ENCODE measurements at places on chromosomes 4 and X.

DNA sequence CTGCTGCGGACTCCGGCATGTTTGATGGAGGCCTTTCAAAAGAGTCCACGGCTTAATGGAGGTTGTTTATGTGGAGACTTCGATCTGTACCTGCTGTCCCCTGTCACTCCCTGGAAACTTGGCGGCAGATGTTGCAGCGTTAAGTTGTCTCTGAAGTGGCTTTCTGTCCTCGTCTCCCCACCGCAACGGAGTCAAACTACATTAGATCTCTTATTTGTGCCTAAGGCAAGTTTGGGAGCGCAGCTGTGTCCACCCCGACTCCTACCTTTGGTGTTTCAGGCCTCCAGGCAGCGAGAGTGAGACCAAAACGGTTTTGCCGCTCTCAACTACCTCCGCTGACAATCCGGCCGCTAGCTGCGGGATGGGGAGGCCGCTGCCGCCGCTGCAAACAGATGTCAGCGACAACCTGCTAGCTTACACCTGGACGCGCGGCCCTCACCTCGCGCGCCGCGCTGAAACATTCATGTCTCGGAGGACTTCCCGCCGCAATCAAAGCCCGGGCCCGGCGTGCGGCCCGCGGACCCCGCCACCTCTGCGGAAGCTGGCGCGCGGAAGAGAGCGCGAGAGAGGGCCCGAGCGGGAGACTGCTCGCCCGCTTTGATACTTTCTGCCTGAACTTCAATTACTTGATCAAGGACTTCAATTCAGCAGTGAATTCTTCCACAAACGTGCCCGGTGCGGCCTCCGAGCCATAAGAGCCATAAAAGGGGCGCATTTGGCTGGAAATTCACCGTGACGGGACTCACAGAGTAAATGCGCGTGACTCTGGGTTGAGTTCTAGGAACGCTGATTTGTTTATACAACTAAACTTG is 108.4 kb downstream of the ANTXR2 start:
- DNase-seq, result no peak

GRCh38 chrX:139877710-139878414 is 55.0 kb downstream of the ATP11C start:
- DNase-seq, result no peak

DNA sequence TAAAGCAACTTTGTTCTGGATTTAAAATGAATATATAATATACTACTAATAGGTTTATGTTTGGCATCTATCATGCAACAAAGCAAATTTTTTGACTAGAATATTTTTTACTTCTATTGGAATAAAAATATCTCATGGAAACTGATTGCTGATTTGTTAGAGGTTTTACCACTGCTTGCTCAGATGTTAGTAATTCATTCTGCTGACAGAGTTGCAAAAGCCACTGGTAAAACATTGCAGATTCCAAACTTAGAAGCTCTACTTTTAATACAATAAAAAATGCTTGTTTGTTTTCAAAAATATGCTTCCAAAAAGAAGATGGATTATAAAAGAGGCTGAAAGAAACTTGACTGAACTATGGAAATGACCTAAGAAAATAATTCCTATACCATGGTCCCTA is 795.2 kb downstream of the PCDH18 start:
- no peak for DNase-seq

DNA sequence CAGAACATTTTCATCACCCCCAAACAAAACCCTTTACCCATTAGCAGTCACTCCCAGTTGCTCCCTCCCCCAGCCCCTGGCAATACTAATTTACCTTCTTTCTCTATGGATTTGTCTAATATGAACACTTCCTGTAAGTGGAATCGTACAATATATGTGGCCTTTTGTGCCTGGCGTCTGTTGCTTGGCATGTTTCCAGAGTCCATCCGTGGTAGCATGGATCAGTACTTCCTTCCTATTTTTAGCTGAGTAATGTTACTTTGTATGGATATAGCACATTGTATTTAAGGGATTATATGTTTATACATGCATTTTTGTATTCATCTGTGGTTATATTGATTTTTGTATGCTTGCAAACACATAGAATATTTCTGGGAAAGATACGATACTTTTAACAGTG is 48.2 kb downstream of the PPEF1 start:
- no peak for DNase-seq

- no peak for DNase-seq
Measured at GRCh38 chr4:8472689-8473197, 32.2 kb downstream of the TRMT44 start.

DNA sequence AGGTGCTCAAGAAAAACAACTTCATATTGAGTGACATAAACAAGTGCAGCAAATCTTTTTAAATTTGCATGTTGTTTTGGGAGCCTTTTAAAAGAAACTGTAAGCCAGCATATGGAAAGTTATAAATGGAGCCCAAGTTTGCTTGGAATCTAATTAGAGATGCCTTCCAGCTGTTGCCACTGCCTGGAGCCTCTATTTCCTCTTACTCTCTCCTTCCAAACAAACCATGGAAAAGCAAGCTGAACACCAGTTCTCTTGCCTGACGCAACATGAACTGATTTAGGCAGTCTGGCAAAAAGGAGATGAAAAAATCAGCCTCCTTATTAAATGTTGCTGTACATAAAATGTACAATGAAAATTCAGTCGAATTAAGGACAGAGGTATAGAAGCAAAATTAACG is 21.5 kb downstream of the ARSJ start:
- DNase-seq, result no peak

- DNase-seq, result no peak
Measured at GRCh38 chr4:157076578-157076947, 613 bp downstream of the GLRB start.

- no peak for DNase-seq
Measured at GRCh38 chrX:101383679-101384205, 2.2 kb downstream of the BTK start.

GRCh38 chr4:76386566-76387305 is 34.2 kb downstream of the CCDC158 start:
- DNase-seq, result no peak

DNA sequence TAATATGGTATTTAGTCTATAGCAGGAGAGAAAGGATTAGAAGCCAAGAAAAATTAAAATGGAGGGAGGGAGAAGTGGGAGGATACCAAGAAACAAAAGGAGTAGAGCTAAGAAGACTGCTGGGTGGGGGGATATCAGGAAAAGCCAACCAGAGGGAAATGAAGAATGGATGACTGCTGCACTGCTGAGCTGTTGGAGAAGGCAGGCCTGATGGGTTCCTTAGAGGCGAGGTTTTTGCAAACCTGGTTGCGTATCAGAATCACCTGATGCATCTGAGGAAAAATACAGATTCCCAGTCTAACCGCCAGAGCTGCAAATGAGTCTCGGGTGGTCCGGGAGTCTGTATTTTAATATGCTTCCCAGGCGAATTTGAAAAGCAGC is 1.5 kb downstream of the PGRMC1 start:
- no peak for DNase-seq

DNA sequence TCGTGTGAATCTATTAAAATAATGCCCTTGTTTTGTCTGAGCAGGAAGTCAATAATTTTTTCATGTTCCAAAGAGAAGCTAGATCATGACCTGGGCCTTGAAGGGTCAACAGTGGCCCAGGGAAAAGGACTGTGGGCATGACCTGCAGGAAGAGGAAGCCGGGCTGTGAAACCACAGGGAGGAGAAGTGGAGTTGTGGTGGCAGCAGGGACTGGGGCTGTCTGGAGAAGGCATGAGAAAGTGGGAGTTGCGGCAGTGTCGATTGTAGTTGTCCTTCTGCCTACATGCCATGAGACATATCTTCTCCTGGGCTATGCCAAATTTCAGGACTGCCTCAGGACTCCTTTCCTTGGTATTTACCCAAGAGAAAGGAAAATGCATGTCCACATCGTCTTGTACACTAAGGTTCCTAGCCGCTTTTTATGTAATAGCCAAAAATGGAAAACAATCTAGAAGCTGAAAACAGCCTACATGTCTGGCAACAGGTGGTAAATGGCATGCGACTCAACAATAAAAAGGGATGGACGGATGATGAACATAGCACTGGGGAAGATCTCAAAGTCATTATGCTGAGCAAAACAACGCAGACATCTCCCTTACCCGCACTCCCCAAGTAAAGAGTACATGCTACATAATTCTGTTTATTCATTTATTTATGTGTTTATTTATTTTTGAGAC is 13.6 kb upstream of the PTTG2 start:
- no peak for DNase-seq

DNA sequence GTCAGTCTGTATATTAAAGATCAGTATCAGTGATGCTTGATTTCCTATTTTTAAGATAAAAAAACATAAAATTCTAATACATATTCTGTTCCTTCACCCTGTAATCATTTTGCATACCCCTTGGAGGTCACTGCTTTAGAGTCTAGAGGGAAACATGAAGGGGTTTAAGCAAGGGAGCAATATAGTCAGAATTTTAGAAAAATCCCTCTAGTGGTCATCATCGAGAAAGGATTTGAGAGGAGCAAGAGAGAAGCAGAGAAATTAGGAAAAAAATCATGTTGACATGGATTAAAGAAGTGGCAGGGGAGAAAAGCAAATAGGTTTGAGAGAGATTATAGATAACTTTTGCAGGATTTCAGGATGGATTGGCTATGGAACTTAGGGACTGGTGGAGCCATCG is 11.1 kb downstream of the APEX2 start:
- DNase-seq, result no peak

DNA sequence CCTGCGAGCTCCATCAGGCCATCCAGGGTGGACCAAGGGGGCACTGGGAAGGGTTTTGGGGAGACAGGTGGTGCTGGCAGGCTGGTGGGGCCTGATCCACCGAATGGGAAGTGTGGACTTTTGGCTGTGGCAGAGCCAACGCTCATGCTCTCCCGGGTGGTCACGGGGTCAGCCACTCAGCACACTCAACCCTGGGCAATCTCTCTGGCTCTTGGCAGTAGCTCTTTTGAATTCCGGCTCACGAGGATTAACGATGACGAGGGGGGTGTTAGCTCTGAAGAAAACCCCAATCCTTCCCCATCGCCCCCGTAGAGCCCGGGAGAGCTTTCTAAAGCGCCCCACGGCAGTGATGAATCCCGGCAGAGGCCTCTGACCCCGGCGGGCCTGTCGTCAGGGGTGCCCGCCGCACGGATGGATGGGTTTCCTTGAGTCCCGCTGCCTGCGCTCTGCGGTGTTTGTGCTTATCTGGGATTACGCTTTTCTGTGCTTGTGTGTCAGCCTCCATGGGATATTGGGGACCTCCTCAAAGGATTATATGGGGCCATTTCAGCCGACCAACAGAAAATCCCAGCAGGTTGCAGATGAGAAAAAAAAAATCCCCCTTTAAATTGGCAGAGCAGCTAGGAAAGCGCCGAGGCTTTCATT is 156.8 kb upstream of the PSAPL1 start:
- no peak for DNase-seq

GRCh38 chr4:145740806-145741205 is 60.9 kb downstream of the C4orf51 start:
- no peak for DNase-seq

- no peak for DNase-seq
Measured at GRCh38 chr4:77310931-77311330, 153.9 kb downstream of the CCNG2 start.

- no peak for DNase-seq
Measured at GRCh38 chr4:20017070-20017776, 234.5 kb upstream of the SLIT2 start.

GRCh38 chr4:32136081-32136787 is 1416.1 kb downstream of the PCDH7 start:
- no peak for DNase-seq

DNA sequence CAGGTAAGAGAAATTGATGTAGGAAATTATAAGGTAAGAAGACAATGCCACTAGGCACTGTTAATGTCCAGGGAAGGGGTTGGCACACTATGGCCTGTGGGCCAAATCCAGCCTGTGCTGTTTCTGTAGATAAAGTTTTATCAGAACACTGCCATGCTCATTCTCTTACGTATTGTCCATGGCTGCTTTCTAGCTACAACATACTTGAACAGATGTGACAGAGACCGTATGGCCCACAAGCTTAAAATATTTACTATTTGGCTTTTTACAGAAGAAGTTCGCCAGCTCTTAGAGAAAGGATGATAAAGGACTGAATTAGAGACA is 168.0 kb downstream of the CDS1 start:
- no peak for DNase-seq

GRCh38 chr4:75249739-75250138 is 264.5 kb downstream of the RCHY1 start:
- DNase-seq, result no peak

DNA sequence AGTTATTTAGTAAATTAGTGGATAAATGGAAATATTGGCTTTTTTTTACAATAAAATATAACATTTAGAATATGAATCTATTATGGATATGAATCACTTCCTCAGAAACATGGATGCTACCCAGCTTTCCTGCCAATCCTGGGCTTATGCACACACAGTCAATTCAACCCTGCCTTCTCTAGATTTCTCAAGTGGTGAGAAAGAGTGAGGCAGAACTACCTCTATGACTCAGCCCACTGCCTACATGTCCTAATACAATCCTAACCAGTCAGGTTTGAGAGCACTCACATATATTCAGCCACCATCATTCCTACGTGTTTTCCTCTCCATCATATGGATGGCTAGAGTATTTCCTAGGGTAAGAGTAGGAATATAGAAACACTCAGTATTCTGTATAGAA is 91.1 kb upstream of the ANKRD50 start:
- DNase-seq, result no peak

DNA sequence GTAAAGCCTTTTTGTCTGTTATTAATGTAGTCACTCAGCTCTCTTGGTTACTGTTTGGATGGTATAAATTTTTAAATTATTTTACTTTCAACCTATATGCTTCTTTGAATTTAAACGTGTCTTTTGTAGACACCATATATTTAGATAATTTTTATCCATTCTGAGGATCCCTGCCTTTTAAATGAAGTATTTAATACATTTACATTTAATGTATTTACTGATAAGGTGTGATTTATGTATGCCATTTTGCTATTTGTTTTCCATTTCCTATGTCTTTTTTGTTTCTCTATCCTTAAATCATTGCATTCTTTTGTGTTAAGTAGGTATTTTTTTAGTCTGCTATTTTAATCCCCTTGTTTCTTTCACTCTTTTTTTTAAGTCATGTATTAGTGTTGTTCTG is 238.0 kb downstream of the RAB28 start:
- DNase-seq, result no peak

DNA sequence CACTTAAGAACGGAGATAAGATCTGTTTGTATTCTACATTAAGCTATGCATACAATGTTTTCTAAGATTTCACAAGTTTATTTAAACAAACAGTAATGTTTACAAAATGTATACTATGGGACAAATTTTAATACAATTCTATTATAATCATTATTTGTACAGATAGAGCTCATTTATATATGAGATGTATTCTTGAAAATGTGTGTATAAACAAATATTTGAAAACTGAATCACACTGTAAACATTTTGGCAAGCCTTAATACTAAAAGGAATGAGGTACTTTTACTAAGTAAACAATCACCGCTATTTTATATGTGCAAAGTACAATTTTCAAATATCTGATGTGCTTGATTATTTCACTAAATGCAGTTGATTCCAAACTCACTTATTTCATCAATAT is 119.2 kb upstream of the MAB21L2 start:
- no peak for DNase-seq

- no peak for DNase-seq
Measured at GRCh38 chr4:187732524-187732923, 263.0 kb upstream of the ZFP42 start.

DNA sequence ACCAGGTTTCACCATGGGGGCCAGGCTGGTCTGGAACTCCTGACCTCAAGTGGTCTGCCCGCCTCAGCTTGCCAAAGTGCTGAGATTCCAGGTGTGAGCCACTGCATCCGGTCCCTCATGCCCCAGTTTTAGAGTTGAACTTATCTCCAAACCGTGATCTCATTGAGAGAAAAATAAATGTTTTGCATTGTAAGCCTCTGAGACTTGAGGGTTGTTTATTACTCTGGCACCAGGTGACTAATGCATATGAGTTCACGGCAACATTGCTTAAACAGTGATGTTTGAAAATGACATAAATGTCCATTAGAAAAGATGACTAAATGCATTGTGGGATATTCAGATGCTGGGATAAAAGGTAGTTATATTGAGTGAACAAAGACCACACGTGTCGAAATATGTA is 22.9 kb upstream of the FAT1 start:
- no peak for DNase-seq
